ENCODE measurements at places on chromosomes 6 and 20. TPM values are rescaled to one million over a fixed set of nuclear protein-coding genes. Genes with fewer than 3 reads are reported as not detected.

SOBP gene
- 12.6 TPM for total RNA-seq

WFDC10B gene
- not detected for total RNA-seq

DNA sequence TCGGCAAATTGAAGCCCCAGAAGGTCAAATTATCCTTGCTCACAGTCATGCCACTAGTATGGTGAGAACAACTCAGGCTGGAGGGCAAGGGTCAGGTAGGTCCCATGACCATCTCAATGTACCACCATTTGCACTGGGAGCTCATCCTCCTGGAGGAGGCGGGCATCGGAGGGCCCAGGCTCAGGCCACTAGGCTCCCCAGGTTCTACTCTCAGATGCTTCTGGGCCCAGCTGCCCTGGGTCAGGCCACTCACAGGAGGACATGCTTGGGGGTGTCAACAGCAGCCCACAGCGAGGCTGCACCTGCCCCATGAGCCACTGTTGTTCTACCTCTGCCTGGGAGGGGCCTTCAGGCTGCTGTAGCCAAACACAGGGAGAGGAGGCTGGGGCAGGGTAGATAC lies 39.1 kb downstream of the NFATC2 start:
- DNase-seq: no peak

DNA sequence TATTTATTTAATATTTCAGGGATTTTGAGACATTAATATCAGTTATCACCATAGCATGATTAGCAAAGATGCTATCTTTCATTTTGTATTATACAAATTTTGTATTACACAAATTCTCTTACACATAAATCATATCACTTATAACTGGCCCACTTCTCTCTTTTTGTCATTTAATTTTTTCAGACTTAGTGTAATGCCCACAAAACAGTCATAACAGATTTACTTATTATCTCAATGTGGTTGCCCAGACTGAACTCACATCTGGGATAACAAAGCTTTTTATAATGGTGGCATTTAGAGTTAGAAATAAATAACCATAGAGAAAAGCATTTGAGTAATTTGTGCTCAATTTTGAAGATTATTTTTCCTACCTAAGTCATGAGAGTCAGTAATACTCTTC lies 148.3 kb downstream of the TFAP2B start:
- DNase-seq: no peak

C6orf141 gene
- 97.2 TPM for total RNA-seq

DNA sequence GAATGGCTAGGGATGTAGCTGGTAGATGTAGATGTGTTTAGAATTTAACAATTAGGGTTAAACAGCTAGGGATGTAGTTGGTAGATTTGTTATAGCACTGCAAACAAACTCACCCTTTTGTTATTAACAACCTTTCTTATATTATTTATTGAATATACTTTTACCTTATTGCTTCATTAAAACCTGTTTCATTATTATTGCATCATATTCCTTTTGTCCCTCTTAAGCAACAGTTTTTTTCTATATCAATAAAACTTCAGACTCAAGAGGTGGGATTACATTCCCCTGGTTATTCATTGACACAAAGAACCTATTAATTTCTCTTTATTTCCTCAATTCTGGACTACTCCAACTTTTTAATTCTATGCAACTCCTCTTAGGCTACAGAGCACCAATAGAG lies 661.2 kb downstream of the EYS start:
- DNase-seq: no peak

TPD52L1 gene
- total RNA-seq: 2.7 TPM

Measured in neural progenitor cell (in vitro differentiated cells).